Myocyte (in vitro differentiated cells): ENCODE measurements at places on chromosomes 12 and 14.

DNA sequence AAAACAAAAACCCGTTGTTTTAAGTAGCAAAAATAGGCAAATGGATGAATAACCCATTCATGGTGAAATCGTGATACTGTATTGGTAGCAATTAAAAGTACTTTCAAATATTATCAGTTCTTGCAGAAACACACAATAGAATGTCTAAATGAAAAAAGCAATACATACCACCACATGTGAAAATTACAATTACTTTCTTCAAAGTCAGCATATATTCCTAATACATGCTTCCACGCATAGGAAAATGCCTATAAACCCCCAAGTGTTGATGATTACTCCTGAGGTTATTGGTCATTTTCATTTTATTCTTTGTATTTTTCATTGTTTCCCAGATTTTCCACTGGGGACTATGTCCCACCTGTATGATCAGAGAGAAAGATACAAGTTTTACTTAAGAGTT, 15.2 kb downstream of the DDX55 start:
- no peak for DNase-seq

DNA sequence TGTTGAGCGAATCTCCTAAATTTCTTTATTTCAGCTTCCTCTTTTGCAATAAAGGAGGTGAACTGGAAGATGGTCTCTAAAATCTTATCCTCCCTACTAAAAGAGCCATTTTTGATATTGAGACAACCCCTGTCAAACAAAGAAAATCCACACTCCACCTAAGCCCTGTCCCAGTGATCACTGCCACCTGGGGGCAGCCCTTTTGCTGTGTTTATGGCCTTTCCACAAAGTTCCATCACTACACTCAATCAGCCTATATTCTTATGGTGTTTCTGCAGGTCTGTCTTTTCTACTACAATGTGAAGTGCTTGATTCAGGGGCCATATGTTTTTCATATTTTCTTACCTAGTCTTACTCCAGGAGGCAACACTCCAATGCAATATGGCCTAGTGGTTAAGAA, 163.7 kb downstream of the BMP4 start:
- no peak for DNase-seq

DNA sequence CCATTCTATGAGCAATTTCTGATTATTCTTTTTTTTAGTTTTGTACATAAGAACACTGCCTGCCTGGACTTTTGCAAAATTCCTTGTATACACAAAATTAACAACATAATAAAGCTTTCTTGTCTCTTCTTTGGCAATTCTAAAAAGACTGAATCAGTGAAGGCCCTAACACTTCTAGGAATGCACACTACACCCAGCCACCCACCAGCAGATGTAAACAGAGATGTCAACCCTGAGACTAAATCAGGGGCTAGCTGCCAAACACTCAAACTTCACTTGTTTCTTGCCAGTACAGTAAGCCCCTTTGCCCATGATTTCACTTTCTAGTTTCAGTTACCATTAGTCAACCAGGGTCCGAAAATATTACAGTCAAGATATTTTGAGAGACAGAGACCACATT, 15.5 kb downstream of the DCAF5 start:
- no peak for DNase-seq

DNA sequence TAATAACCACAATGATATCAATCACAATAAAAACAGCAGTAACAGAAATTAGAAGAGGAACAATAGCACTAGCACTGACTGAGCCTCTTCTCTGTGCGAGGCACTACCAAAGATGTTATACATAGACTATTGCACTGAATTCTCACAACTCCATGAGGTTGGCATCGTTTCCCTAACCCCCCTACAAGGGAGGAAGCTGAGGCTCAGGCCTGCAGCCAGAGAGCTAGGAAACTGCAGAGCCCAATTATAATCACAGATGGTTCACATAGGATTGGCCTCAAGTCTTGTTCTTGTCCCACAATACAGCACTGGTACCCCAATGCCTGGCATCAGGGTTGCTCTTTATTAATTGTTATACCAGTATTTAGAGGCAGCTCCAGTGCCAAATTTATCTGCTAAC, 278.0 kb downstream of the CEP128 start:
- DNase-seq = no peak

DNA sequence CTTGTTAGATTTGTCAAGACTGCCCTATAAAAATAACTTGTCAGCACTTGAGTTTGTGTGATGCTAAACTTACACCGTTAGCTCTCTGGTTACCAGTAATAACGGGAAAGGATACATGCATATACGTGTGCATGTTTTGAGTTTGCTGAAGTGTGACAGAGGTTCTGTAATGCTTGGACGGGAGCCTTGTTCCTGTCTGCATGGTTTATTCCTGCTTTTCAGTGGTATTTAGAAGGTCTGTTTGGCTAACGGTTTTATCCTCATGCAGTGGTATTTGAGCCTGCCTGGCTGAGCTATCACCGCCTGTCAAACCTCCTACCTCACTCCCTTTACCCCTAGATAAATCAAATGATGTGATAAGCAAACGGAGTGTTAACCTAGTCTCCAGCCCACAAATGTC, 305.6 kb downstream of the GALC start:
- no peak for DNase-seq

GRCh38 chr12:24469089-24469488, 479.8 kb downstream of the BCAT1 start:
- no peak for DNase-seq

GRCh38 chr14:103625356-103626095, 3.5 kb upstream of the KLC1 start:
- DNase-seq = peak; percentile 64

DNA sequence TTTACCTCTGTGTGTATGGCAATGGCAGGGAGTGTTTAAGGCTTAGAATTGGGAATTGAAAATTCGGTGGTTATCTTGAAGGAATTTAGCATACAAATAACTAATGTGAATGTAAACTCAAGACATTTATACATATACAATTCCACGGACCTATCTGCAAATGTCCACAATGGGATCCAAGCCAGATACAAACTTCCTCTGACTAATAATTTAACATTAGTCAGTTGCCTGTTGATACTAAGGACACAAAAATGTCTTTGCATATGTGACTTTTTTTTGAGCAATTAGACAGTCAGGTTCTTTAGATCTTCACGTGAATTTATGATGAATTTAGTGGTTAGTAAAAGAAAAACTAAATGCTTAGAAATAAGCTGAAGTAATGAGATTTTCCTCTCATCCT, 40.5 kb downstream of the ESR2 start:
- DNase-seq = no peak

GRCh38 chr14:80344208-80344607, 132.9 kb upstream of the DIO2 start:
- no peak for DNase-seq

DNA sequence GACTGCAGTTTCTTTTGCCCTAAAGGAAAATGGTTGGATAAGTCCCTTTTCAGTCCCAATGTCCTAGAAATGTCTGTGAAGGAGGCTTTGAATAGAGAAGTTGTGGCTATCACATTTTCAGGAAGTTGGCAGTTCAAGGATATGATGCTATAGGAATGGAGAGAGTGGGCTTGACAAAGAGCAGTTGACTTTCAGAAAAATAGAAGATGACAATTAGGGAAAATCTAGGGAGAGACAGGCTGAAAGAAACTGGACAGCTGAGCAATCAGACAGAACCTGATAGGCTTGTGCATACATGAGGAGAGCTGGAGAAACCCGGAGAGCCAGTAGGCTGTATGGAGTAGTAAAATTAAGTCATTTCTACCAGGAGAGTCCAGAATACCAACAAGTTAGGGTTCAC, 50.5 kb downstream of the LMNTD1 start:
- DNase-seq = no peak

DNA sequence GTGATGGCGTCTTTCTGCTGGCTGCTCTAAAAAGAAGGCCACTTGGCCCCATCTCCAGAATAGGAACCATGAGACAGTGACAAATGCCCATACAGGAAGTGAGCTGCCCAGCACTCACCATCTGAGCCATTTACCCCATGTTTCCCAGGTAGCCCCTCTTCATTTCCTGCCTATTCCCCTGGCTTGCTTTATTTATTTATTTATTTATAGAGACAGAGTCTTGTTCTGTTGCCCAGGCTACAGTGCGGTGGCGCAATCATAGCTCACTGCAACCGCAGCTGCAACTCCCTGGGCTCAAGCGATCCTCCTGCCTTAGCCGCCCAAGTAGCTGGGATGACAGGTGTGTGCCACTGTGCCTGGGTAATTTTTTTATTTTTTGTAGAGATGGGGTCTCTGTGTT, 71.2 kb downstream of the RIN3 start:
- DNase-seq = no peak

- no peak for DNase-seq
Observed at GRCh38 chr12:54549774-54550451, 512 bp downstream of the PDE1B start.

- peak; percentile 80 for DNase-seq
Observed at GRCh38 chr12:38138225-38139221, 178.1 kb upstream of the ALG10B start.

DNA sequence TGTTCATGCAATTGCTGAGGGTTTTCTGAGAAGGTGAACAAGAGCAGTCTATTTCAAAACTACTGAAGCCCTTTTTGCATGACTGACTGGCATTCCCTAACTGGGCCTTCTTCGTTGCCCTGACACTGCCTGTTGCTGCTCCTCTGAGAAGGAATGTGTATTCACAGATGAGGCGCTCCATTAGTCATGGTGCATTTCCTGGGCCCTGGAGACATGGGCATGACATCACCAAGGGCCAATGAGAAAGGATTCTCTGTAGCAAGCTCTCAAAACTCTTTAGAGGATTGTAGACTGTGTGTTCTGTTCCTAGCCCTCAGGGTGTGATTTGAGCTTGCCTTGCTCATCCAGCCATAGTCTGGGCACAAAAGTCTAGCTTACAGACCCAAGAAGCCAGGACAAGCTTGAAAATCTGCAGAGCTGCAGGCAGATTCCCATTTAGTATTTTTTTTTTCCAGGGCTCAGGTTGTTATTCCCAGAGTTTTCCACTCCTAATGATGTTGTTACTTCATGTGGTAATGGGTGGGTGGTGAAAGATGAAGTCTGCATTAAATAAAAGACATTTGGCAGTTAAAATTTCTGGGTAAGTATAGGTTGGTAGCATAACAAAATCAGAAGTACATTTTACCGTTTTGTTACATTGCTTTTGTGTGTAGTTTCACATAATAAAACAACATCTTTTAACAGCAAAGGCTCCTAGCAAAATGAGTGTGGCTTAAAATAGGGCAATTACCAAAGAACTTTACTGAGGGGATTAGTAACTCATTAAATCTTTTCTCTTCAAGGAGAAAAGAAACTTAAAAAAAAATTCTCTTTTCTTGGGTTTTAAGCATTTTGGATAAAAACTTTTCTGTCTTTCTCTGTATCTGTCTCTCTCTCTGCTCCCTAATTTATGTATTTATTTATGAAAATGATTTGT, 318.4 kb downstream of the RAD51B start:
- DNase-seq = peak; percentile 98

DNA sequence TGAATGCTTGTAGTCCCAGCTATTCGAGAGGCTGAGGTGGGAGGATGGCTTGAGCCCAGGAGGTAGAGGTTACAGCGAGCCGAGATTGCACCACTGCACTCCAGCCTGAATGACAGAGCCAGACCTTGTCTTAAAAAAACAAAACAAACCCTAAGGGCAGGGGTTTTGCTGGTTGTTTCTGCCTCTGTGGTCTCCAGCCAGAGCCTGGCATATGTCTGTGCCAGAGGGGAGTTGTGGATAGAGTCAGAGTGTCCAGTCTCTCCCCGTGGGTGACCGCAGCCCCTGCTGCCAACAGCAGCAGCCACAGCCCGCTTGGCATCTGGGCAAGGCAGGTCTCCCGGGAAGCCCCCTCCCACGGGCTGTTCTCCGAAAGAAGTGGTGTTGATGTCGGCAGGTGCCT, 37.6 kb downstream of the MVK start:
- peak; percentile 58 for DNase-seq
